ENCODE measurements at places on chromosomes 13 and 19.

DNA sequence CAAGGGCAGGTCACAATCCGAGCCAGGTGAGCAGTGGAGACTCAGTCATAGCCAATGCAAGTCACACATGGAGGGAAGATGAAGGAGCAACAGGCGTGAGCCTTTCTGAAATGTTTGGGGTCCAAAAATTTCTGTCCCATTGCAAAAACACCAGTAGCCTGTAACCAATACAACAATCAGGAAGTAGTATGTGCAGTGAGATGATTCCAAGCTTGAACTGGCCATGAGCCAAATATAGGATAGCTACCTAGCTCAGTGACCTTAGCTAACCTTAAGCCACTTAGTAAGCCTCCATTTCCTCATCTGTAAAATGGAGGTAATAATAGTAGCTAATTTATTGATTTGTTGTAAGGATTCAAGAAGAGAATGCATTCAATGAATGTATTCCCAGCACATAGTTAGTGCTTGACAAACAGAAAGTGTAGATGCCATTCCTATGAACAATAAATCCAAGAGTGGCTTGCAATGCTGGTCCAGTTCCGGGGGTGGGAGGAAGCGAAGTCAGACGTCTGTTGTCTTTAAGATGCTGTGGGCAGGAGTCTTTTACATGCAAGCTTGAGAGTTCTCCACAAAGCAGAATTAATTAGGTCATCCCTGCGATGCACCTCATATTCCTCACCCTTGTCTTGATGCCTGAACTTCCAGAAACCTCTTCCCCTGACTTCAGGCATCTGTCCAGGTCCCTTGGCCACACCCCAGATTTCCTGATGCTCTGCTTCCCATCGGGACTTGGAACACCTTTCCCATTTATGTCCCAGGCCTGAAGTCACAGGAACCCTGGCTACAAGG lies 195.7 kb upstream of the UBL3 start:
- DNase-seq = no peak

- DNase-seq = no peak
Measured at GRCh38 chr13:22793598-22794134, 387.1 kb upstream of the SGCG start.

GRCh38 chr13:110152351-110152750 lies 154.6 kb downstream of the COL4A1 start:
- DNase-seq = no peak

DNA sequence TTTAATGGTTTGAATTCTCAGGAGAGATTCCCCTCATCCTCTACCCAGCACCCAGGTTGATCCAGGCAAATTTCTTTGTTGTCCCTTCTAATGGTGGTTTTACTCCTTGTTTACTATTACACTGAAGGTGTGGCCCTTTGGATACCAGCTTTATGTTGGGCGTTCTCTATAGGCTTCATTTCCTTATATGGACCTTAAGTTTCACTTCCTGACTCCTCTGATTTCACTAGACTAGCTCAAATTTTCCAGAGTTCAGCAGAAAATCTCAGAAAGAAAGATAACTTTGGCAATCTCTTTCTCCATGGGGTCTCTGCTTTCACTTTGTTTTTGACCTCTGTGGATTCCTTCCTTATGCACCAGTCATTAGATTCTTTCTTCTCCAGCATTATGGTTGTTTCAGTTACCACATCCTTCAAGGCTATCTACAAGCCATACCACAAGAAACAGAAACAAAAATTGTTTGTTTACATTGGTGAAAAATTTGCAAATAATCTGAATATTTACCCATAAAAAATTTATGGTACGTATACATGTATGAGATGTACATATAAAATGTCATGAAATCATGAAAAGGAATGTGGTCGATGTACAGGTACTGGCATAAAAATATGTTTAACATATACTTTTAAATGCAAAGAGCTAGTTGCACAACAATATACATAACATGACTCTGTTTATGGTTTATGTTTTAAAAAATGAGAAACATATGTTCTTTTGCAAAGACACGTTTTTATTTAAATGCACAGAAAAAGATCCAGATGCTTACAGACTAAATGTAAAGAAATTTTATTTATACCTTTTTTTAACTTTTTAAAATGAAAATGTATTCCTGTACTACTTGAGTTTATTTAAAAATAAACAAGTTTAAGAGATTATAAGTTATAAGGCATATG lies 212.6 kb downstream of the LACC1 start:
- no peak for DNase-seq

DNA sequence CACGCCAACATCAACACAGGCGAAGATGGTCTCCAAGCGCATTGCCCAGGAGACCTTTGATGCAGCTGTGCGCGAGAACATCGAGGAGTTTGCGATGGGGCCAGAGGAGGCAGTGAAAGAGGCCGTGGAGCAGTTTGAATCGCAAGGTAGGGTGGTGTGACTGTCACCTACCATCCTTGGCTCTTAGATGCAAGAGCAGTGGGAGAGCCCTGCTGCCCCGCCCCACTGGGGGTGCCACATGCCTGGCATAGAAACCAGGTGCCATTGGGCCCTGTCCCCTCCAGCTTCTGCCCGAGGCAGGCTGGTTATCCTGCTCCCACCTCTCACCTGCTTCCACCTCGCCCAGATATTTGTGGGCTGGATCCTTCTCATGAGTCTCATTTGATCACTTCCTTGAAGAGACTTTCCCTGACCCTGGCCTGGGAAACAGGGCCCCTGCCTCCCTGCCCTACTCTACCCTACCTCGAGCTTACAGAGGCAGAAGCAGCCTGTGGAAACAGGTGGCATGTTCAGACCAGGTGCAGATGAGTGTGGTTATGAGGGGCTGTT lies 9.4 kb downstream of the ARMC6 start:
- no peak for DNase-seq

GRCh38 chr13:41487222-41487621 lies 29.9 kb downstream of the RGCC start:
- no peak for DNase-seq

DNA sequence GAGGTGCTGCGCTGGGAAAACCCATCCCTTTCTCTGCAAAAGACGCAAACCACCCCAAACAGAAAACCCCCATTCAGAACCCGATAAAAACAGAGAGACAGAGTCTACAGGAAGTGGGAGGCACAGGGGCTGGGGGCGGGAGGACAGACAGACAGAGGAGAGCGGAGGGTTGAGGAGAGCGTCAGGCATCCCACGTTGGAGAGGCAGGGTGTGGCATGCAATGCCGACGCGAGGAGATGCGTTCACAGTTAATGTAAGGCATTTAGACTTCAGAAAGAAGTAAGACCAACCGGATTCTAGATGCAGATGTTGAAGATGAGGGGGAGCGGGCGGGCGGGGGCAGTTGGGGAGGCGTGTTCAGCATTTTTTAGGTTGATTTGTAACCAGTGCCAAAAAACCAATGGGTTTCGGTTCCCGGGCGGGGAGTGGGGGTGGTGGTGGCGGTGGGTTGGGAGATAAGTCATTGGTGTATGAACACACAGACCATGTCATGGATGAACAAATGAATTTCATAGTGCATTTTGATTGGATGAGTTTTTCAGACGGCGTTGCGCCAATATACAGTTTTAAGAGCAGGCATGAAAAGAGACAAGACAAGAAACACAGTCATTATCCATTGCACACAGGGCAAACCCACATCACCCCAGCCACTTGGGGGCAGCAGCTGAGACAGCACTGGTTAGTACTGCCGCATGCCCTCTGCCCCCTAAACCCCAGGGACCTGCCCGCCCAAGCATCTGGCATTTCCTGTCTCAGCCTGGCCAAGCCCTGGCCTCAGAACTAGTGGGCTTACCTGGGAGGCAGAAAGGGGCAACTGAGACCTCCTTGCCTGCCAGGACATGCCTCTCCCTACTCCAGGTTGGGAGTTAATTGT lies 91.3 kb downstream of the IER2 start:
- DNase-seq = no peak

All from SW 1271 (cell line).